ENCODE measurements at places on chromosomes 2 and 18.

GRCh38 chr2:38720613-38721241, 30.4 kb downstream of the SRSF7 start:
- peak; percentile 90 for DNase-seq

GRCh38 chr2:136957044-136957443, 191.7 kb downstream of the THSD7B start:
- DNase-seq = no peak

DNA sequence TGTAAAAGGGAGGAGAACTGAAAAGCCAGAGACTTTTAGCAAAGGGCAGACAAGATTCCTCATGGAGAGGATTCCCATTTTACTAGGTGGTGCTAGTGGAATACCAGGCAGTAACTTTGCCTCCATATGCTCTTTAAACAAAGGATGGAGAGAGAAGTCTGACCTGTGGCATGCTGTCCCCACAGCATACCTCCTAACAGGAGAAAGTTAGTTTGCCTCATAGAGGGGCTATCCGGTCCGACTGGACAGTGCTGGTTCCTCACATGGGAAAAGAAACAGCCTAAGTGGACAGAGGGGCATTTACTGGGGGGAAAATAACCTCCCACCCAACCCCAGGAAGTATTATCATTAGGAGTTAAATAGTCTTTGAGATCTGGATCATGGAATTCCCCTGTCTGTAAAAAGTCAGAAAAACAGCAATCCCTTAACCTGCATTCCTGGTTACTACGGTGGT, 31.6 kb upstream of the GMCL1 start:
- no peak for DNase-seq

DNA sequence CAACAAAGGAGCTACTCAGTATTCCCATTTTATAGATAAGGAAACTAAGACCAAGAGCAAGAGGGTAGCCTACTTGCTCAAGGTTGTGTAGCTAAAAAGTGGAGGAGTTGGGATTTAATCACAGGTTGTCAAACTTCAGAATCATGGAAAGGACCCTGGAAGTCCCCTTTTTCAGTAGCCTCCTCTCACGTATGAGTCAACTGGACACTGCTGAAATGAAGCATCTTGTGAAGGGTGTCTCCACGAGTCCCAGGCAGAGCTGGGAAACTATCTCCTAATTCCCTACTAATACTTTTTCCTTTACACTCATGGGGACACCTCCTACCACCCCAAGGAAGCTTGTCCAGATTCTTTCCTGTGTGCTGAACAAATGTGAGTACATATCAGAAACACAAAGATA, 155.8 kb downstream of the RHBDD1 start:
- no peak for DNase-seq

GRCh38 chr2:203714112-203714511, 7.7 kb downstream of the CD28 start:
- no peak for DNase-seq
